ENCODE measurements at places on chromosomes 13 and 19. TPM values are rescaled to one million over a fixed set of nuclear protein-coding genes. Genes with fewer than 3 reads are reported as not detected.

DNA sequence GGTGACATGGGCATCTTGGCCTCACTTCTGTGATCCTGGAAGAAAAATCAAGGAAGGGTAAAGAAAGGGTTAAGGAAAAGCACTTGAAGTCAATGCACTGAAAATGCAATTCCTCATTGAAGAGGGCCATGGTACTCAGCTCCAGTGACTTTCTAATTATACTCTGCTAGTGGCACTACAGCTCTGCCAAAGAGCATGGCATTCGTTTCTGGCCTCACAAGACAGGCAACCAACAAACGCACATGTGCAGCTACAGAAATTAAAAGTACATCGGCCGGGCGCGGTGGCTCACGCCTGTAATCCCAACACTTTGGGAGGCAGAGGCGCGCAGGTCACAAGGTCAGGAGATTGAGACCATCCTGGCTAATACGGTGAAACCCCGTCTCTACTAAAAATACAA, 21.8 kb downstream of the SACS start:
- DNase-seq = no peak

GRCh38 chr13:21897161-21897560, 226.3 kb downstream of the FGF9 start:
- no peak for DNase-seq

- peak; percentile 63 for DNase-seq
Observed at GRCh38 chr13:113975416-113975815, 1.5 kb upstream of the C13orf46 start.

DNA sequence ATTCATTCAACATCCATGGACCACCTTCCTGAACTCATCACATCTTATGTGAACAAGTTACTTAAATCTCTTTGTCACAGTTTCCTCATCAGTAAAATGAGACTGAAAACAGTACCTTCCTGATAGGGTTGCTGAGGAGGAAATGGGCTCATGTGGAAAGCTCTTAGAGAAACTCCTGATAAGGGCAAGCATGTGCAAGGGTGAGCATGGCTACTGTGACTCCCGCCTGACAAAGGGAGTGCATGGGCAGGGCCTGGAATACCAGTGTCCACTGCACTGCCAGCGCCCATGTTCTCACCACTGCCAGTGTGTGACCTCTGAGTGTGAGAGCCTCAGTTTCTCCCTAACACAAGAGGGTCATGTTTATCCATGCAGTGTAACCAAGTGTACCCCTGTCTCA, 27.3 kb upstream of the IL17D start:
- DNase-seq = no peak

DNA sequence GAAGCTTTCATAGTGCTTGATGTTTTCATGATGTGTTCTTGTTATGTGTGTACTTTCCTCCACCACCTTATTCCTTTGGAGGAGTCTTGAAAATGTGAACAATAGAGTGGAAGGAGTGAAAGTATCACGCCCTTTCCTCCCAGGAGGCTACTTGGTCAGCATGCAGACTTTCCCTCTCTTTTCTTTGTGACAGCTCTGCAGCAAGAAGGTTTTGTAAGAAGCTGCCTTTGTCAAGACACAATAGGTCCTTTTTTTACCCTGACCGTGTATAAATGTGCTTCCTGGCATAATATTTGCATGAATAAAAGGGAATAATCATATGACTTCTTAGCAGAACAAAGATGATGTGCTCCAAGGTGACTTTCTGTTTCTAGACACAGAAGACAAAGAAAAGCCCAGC, 882.6 kb upstream of the SLITRK5 start:
- DNase-seq = no peak

- DNase-seq = no peak
Observed at GRCh38 chr13:101881593-101881992, 429.1 kb downstream of the ITGBL1 start.

- DNase-seq = peak; percentile 97
Observed at GRCh38 chr19:7394731-7395359, 46.1 kb downstream of the ARHGEF18 start.

- no peak for DNase-seq
Observed at GRCh38 chr13:70310396-70311119, 202.3 kb upstream of the KLHL1 start.

KASH5 gene
- not detected for total RNA-seq

DNA sequence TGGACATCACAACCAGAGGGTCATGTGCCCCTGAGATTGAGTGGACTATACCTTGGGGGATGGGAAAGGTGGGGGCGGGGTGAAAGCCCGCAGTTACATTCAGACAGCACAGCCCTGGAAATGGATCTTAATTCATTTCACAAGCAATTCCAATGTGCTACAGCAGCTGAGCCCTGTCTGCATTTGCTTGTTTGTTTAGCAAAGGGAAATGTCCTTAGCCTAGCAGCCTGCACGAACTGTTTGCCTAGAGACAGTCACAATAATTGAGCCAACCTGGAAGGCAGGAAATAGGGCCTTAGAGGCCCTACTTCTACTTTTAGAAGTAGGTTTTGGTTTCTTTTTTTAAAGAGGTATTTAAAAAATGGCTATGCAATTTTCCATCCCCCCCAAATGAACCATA, 177.3 kb upstream of the KL start:
- no peak for DNase-seq

DNA sequence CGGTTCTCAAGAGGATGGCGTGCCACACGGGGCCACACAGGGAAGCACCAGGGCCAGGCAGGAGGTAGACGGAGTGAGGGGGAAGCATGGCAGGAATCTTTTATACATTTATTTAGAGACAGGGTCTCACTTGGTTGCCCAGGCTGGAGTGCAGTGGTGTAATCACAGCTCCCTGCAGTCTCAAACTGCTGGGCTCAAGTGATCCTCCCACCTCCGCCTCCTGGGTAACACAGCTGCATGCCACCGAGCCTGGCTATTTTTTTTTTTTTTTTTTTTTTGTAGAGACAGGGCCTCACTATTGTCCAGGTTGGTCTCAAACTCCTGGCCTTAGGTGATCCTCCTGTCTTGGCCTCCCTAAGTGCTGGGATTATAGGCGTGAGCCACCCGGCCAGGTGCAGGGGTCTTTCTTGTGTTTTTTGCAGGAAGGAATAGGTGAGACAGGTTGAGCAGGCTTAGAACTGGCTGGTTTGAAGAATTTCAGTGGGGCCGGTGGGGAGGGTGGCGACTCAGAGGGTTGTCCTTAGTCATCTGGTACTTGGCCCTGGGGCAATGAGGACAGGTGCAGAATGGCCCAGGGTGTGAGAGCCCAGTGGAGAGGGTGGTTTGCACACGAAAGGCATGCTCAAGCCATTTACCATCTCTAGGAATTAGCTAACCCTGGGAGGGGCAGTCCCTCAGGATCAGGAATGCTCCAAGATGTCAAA, 7.6 kb downstream of the SSC5D start:
- DNase-seq = no peak

C19orf81 gene
- total RNA-seq = not detected

CYP2A7 gene
- total RNA-seq = not detected

GRCh38 chr19:18232540-18233223, 6.4 kb upstream of the PDE4C start:
- DNase-seq = no peak

GRCh38 chr13:65470781-65471180, 1759.4 kb downstream of the PCDH9 start:
- no peak for DNase-seq

DNA sequence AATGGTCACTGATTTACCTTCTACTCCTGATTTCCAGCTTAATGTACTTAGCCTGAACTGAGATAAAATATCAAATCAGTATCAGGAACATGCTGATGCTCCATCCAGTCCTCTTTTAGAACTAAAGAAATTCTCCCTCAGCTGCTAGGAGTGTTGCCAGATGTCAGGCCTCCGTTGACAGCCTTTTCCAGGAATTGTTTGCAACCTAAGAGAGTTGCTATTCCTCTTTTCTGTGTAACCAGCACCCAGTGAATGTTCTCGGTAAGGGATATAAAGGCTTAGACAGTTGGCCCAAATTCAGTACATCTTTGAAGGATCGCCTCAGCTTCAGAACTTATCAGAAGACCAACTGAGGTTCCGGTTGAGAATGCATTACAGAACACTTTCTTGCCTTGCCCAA, 559.0 kb downstream of the PCDH17 start:
- no peak for DNase-seq

DNA sequence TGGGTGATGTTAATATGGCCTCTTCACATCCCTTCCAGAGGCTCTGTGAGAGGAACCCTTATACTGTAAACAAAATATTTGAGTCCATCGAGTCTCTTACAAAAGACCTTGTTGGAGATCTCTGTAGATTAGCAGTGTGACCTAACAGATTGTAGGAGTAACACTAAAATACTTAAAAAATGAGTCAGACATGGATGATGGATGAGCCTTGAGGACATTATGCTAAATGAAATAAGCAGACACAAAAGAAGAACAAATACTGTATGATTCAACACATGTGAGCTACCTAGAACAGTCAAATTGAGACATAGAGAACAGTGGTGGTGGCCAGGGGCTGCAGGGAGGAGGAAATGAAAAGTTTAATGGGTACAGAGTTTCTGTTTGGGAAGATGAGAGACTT, 152.2 kb upstream of the UBL3 start:
- no peak for DNase-seq

OLFM2 gene
- 5.2 TPM for total RNA-seq

- DNase-seq = no peak
Observed at GRCh38 chr13:27004866-27005265, 166.7 kb downstream of the USP12 start.

PLPPR3 gene
- not detected for total RNA-seq

- no peak for DNase-seq
Observed at GRCh38 chr19:11541238-11541637, 2.6 kb downstream of the CNN1 start.

SYNGR4 gene
- total RNA-seq = not detected

PNMA8C gene
- total RNA-seq = 1.2 TPM

DNA sequence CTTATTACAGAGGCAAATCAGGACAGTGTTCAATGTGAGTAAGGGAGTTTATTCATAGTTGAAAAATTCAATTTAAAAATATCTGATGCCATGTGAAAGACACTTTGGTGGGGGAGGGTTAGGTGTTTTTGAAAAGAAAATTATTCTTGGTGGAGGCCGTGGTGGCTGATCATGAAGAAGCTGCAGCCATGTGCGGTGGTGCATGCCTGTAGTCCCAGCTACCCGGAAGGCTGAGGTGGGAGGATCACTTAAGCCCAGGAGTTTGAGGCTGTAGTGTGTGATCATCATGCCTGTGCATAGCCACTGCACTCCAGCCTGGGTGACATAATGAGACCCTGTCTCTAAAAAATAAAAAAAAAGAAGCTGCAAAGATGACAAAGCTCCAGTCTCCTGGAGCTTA, 28.6 kb downstream of the WDFY2 start:
- no peak for DNase-seq

DNA sequence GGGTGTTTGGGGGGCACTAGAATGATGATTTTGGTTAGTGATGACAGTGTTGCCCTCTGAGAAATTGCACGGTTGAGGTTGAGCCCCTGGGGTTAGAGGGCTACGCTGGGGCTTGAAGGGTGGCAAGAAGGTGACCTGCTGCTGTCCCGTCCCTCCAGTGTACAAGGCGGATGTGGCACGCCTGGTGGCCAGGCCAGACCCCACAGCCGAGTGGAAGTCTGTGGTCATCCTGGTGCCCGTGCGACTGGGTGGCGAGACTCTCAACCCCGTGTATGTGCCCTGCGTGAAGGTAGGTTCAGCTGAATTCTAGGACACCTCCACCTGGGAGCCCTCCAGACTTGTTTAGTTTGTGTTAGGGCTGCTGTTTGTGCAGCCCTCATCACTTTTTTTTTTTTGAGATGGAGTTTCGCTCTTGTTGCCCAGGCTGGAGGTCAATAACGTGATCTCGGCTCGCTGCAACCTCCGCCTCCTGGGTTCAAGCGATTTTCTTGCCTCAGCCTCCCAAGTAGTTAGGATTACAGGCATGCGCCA, 5.1 kb downstream of the ATG4D start:
- no peak for DNase-seq

AKT1S1 gene
- 28.9 TPM for total RNA-seq

GRCh38 chr13:107088061-107088460, 520.1 kb upstream of the ARGLU1 start:
- no peak for DNase-seq

TJP3 gene
- 0.10 TPM for total RNA-seq

PET100 gene
- total RNA-seq = 65.8 TPM

DNA sequence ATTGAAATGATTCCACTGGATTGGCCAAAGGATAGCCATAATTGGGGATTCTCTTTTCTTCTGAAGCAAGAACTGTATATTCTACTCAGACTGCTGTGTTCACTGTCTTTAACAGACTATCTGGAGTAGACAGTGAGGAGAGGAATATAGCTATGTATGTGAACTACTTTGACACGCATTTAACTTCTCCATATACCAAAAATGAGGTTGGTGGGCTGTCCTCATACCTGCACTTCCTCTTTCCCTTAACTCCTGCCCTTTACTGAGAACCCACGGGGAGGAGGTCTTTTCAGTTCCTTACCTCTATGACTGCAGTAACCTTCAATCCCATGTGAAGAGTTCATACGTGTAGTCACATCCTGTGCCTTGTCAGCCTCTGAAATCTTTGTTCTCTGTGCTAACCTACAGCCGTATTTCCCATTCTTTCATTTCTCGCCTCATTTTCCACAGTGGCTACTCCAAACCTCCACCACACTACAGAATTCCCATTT, 305.8 kb downstream of the MTUS2 start:
- no peak for DNase-seq

IGFL2 gene
- 0.38 TPM for total RNA-seq

ACP5 gene
- total RNA-seq = 8.4 TPM

- no peak for DNase-seq
Observed at GRCh38 chr13:92991692-92992091, 234.9 kb upstream of the GPC6 start.

- DNase-seq = no peak
Observed at GRCh38 chr13:75329723-75330122, 152.2 kb downstream of the TBC1D4 start.

All from posterior vena cava (tissue), 2 donors.